DND-41 (cell line): ENCODE measurements at places on chromosomes 11 and 22.

- no peak for DNase-seq
Measured at GRCh38 chr11:132052904-132053303, 682.5 kb downstream of the NTM start.

GRCh38 chr11:118705111-118705741 is 25.8 kb upstream of the TREH start:
- DNase-seq: peak; percentile 80

DNA sequence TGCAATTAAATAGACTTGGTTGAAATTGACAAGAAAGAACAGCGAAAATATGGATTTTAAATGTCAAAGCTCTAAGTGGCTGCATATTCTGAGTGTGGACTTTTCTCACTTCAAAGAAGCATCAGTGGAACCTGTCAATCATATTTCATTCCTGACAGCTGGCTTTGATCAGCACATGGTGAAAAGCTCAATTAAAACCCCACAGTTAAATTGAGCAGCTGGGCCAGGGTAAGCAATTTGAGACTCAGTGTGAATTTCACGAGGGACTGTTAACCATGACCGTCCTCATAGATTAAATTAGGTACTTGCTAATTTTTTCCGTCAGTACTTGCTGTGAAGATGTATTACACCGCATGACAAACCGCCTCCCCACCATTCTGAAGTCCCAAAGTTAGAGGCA is 11.0 kb upstream of the OR10D3 start:
- no peak for DNase-seq

GRCh38 chr11:47797633-47798032 is 30.5 kb upstream of the FNBP4 start:
- DNase-seq: no peak

DNA sequence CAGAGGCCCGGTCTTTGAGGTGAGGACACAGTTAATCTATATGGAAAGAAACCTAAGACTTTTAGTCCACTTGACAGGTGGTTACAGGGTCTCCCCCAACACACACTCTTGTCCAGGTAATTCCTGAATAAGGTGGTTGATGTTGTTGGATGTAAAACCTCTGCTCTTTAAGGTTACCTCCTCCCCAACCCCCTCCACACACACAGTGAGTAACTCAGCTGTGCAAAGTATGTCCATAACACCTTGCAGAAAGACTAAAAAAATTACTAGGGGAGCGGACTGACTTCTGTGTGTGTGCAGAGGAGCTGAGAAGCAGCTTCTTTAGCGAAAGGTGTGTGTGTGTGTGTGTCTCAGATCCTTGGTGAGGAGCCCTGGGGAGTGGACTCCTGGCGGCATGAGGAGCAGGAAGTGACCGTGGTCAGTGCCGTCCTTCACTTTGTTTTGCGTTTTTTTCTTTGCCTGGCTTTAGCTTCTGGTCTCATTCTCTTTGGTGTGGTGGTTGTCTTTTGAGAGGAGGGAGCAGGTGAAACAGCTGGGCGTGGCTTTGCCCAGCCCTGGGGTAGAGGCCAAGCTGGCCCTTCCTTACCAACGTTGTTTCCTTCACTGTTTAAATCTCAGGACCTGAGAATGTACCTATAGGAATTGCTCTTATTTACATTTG is 1.7 kb downstream of the ZBED4 start:
- DNase-seq: no peak
